Dermis blood vessel endothelial cell (primary cell): ENCODE measurements at places on chromosomes 5 and 9.
A peak's percentile ranks its signal among the peaks of the same experiment; 100 is the strongest.

DNA sequence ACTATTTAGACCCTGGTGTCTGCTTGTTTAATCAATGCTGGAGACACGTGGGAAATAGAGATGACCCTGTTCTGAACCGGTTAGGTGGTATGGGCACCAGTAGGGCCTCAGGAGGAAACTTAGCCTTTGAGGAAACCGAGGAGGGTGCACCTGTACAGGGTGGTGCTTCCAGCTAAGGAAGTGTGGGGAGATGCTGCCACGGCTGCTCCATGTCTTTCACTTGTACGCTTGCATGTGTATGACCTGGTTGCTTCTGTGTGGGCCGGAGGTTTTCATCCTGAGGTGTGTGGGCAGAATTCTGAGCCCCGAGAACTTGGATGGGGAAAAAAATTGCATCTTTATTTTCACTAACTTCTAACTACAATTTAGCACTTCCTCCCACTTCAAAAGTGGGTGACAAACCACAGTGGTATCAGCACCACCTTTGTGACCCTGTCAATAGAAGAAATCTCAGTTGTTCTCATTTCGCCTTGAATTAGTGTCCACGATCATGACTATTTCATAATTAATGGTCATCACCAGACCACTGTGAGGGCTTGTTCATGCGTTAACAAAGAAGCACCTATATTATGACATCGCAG lies 99.8 kb upstream of the SPATA31C2 start:
- DNase-seq = no peak

DNA sequence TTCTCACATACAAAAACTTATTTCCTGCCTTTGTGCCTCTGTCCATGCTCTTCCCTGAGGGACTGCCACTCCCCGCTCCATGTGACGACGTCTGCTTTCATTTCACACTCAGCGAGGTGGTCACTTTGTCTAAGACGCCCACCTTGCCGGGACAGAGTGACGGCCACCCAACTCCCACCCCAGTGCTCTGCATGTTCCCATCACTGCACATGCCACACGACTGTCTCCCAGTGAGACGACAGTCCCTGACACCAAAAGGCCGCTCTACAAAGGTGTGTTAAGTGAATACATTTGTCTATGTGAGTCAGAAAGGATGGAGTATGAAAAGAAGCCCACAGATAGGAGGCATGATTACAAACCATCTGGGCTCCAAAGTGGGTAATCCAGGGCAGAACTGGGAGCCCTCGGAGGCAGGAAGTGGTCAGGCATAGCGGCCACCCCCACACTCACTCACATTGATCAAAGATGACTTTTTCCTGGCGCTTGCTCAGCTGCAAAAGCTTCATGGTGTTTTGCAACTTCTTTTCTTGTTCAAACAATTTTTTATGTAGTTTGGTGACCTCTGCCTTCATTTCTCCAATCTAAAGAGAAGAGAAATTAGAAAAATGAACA lies 185.8 kb downstream of the CDK5RAP2 start:
- DNase-seq = no peak

DNA sequence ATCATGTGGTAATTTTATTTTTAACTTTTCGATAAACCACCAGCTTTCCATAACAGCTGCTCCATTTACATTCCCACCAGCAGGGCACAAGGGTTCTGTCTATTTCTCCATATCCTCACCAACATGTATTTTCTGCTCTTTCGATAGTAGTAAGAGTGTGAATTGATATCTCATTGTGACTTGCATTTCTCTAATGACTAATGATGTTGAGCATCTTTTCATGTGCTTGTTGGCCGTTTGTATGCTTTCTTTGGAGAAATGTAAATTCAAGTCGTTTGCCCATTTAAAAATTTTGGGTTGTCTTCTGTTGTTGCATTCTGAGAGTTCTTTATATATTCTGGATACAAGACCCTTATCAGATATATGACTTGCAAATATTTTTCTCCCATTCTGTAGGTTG lies 45.9 kb downstream of the PSD2 start:
- DNase-seq = no peak

GRCh38 chr5:88269222-88269771 lies 652 bp upstream of the TMEM161B start:
- peak; percentile 24 for DNase-seq
